Mammary epithelial cell (primary cell): ENCODE measurements at places on chromosomes 1 and 21. TPM values are rescaled to one million over a fixed set of nuclear protein-coding genes. Genes with fewer than 3 reads are reported as not detected.

Gene LCE3E
- not detected in 2 replicates for total RNA-seq

Gene FMO3
- total RNA-seq = not detected in 2 replicates

Gene OR6N1
- not detected for total RNA-seq

DNA sequence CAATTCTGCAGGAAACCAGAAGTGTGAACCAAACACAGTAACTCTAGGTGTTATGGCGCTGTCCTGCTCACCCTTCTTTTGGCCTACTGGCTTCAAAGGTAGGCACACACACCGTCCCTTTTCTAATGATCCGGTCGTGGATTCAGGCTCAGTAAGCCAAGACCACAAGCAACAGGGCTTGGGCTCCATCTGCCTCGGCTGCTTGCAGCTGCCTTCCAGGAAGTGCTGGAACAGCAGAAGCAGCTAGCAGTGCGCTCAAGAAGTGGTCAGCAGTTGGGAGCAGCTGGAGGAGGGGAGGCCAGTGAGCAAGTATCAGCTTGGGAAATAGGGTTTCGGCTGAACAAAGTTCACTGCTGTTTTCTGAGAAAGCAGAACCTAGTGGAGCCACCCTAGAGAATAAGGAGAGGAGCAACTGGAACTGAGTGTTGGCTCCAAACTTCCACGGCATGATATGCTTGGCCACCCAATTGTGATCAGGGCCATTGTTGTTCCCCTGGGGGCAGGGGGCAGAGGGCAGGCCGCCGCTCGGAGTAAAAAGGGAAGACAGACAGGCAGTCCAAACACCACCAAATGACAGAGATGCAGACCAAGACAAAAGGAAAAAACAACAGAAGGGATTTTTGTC lies 173.4 kb downstream of the TOMM20 start:
- DNase-seq = no peak

GRCh38 chr1:69475021-69475420 lies 92.7 kb upstream of the LRRC7 start:
- peak; percentile 96 for DNase-seq

DNA sequence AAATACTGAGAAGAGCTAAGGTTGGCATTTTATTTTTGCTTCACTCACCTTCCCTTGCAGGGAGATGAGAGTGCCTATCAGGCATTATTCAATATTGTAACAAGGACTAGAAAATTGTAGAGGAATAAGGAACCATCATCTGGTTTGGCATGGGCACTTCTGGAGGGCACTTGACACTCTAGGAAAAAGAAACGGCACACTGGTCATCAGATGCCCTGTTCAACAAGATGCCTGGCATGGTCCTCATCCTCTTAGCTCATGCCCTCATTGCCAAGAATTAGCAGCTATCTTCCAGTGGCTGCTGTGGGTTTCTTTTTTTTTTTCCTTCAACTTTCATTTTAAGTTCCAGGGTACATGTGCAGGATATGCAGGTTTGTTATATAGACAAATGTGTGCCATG lies 95.1 kb upstream of the ESRRG start:
- no peak for DNase-seq
